ENCODE measurements at places on chromosomes 7 and 10.
A peak's percentile ranks its signal among the peaks of the same experiment; 100 is the strongest.

DNA sequence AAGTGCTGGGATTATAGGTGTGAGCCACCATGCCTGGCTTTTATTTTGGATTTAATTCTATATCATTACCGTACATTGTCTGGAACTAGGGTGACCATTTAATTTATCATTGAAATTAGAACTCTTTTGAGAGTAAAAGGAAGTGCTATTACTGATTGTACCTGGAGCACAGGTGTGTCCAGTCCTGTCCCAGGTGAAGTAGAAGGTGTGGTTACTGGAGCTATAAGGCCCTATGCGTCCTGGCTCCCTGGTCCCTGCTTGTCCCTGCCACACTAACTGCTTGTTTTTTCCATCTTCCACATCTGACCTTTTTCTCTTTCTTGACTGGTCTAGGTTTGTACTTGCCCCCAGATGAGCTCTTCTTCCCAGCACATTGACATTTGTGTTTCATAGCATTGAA, 147.0 kb downstream of the PPP1R9A start:
- no peak for DNase-seq

GRCh38 chr7:129836983-129837382, 115.8 kb downstream of the UBE2H start:
- no peak for DNase-seq

- no peak for DNase-seq
Observed at GRCh38 chr7:80066639-80067038, 68.0 kb upstream of the GNAI1 start.

DNA sequence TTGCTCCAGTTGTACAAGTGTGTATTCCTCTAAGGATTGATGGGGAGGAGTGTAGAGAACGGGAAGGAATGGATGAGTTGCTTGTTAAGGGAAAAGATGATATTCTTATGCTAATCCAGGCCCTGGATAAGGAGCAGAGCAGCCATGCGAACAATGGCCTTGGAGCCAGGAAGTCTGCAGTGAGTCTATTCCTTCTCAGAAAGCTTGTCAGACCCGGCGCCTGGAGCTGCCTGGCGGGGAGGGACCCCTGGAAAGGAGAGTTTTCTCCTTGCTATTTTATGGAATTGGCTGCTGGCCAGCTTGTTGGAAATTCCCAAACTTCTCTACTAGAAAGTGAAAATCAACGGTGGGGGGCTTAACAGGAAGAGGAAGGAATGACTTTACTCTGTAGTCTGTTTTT, 89.1 kb downstream of the MMRN2 start:
- DNase-seq: no peak

- DNase-seq: no peak
Observed at GRCh38 chr10:49352323-49352722, 43.6 kb downstream of the DRGX start.

DNA sequence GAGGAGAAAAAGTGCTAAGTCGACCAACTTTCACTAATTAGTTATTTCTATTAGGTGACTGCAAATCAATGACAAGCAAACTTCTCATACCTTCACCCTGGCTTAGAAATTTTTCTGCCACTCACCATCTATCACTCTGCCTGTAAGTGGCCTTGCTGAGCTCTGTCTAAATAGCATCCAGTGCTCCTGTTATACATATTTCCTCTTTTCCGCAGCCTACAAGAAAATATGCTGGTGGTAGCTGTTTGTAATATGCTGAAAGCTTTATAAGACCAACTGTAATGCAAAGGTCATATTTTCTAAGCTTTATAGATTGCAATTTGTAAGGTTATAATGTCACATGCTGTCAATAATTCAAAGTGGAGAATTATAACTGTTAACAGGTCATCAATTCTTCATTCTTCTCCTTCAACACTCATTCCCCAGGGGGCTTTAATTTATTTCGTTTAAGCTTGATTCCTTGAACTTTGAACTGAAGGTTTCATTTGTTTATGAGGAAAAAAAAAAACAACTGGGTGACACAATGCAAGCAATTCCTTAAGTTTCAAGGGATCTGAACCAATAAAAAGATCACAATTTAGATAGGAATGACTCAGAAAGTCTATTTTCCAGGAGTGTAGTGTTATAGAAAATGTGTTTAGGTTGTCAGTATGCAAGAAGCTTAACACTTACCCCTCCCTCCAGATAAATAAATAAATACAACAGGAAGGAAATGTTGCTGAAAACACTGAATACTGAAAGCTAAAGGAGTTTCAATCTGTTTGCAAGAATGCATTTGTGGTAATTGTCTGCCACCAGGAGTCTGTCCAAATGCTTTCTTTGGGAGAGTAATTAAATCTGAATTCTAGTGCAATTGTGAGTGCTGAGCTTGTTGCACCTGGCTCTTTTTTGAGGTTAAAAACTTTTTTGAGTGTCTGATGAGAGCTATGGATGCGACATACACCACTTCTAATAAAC, 183.7 kb downstream of the SORCS1 start:
- DNase-seq: no peak

GRCh38 chr10:132027423-132027983, 38.2 kb upstream of the JAKMIP3 start:
- DNase-seq: no peak

- no peak for DNase-seq
Observed at GRCh38 chr10:90227217-90227656, 525.8 kb downstream of the KIF20B start.

DNA sequence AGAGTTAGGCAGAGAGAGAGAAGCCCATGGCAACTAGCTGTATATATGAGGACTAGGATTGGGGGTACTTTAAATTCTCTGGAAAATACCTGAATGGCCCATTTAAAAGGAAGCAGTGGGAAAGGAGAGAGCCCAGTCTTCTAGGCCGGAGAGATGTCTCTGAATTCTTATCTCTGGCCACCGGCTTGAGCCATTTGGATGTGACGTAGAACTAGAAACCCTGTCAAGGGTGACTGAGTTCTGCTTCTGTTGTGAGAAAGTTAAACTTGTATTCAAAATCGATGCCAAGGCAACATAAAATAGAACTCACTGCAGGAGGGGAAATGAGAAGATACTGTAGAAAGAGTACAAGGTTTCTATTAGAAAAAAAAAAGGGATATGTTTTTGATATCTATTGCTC, 6.3 kb upstream of the GSTK1 start:
- DNase-seq: no peak

DNA sequence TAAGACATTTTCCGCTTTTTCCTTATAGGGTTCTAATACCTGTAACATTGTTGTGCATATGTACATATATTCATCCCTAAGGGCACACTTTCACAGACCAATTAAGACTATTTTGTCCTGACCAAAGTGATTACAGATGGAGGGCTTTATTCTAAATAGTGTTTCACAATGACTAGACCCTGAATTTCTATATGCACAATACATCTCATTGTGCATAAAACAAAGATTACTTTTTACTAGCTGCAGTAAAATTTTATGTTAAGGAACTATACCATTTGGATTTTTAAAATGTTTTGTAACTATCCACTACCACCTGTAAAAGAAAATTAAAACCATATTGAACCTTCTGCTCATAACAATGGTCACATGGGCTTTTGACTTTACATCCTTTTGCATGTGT, 87.8 kb downstream of the CTTNBP2 start:
- no peak for DNase-seq

DNA sequence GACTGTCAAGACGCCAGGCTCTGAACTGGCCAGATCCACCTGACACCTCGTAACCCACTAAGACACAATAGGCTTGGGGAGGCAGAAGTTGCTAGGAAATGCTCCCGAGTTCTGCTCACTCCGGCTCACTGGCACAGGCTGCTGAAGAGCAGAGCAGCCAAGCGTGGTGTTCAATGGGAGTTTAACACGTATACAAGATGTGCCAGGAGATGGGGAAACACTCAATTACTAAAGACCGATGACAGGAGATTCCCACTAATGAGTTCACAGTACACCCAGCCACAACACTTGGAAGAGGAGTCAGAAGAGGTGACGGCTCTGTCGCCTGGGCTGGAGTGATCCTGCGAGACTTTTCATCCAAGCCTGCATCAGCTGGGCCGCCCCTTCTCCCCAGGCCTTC, 303.4 kb downstream of the GFRA1 start:
- DNase-seq: no peak

DNA sequence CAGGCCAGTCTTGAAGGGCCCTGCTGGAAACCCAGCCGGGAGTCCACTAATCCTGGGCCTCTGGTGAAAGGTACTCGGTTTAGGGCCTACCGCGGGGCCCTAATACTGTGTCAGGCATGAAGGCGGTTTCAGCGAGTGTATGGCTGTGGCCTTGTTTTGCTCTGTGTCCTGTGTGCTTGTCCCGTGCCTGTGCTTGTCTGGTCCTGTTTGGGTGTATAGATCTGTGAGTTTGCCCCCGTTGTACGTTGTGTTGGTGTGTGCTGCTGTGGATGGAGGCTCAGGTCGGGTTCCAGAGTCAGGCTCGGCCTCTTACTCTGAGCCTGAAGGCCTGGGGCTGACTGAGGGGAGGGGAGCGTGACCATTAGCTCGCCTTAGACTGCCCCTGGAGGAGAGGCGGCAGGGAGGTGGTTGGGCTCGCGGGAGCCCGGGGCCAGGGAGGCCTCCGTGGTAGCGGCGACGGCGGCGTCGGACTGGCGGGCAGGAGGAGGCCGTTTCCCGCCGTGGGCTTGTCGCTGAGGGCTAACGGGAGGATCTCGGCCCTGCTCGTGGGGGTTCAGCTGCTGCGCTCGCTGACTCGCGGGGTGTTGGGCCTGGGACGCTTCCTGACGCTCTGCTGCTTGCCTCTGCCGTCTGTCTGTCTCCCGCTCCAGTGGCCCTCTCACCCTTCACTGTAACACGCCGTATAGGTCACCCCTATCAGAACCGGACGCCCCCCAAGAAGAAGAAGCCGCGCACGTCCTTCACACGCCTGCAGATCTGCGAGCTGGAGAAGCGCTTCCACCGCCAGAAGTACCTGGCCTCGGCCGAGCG, 2.6 kb downstream of the TLX1 start:
- no peak for DNase-seq

- DNase-seq: no peak
Observed at GRCh38 chr7:115359955-115360354, 438.1 kb downstream of the MDFIC start.

DNA sequence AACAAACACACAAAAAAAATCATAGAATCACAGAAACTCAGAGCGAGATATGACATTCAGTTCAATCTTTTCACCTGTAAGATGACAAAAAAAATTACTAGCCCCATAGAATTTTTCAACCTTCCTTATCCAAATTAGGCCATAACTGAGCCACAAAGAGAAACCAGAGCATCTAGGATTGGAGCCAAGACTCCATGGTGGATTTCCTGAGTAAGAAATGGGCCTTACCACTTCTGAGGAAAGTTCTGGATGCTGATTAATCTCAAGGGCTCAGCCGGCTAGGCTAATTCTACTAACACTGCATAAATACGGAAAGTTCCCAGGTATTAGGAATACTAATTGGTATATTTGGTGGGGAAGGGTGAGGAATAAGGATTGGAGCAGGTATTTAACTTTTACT, 16.8 kb downstream of the LIPM start:
- no peak for DNase-seq

GRCh38 chr7:18421297-18422002, 74.1 kb upstream of the HDAC9 start:
- no peak for DNase-seq

DNA sequence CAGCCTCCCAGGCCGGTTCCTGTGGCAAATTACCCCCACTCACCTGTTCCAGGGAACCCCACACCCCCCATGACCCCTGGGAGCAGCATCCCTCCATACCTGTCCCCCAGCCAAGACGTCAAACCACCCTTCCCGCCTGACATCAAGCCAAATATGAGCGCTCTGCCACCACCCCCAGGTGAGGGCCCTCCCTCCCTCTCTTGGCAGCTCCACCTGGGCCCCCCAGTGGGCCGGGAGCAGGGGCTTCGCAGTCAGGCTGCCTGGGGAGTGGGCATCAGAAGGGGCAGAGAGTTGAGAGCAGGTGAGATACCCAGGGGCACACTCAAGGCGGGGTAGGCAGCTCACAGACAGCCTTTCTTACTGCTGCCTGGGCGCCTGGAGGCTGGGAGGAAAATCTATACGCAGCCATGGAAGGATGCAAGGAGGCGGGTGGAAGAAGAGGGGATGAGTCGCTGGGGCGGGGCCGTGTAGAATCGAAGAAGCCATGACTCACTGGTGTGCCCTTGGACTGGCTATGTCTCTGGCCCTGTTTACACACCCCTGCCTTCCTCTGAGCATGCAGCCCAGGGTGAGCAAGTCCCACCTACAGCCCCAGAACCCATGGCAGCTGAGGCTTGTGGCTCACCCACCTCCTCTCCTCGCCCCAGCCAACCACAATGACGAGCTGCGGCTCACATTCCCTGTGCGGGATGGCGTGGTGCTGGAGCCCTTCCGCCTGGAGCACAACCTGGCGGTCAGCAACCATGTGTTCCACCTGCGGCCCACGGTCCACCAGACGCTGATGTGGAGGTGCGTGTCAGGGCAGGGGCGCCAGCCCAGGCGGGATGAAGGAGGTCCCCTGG, 48.6 kb upstream of the PPIF start:
- peak; percentile 41 for DNase-seq

DNA sequence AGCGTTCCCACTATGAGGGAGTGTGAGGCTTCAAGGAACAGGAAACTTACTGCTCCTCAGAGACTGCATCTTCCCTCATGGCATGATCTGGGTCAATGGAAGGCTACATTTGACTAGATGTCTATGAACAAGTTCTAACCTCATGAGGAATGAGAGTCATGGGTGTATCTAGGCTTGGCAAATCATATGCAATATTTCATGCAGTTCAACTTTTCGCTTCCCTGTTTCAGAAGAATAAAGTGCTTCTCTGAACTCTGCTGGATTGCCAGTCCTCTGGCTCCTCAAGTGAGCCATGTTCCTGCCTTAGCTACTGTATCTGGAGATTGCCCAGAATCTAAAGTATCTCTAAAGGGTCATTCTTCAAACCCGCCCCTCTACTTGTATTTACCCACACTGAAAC, 54.3 kb upstream of the SEMA3A start:
- DNase-seq: no peak

DNA sequence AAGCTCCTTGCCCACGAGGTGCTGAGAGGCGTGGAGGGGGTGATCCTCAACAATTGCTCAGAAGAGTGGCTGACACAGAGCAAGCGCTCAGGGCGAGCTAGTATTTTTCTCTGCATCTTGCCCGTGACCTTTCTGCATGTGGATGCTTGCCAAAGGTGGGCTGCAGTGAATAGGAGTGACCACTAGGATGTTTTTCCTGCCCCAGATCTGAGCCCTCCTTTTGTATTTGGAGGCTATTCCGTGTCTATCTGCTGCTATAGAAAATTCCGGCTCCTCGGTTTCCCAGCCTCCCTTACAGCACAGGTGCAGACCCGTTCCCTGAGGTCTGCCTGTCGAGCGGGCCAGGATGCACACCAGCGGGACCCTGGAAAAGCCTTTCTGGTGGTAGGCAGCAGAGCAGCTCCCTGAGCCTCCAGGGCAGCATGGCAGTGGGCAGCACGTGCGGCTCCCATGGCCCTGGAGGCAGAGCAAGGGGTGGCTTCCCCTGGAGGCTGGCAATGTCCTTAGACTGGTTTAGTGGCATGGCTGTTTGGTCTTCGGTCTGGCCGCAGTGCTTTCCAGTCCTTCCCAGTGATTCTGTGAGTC, 145.1 kb upstream of the PCBD1 start:
- no peak for DNase-seq

GRCh38 chr10:69107699-69108098, 16.3 kb upstream of the VPS26A start:
- DNase-seq: no peak

DNA sequence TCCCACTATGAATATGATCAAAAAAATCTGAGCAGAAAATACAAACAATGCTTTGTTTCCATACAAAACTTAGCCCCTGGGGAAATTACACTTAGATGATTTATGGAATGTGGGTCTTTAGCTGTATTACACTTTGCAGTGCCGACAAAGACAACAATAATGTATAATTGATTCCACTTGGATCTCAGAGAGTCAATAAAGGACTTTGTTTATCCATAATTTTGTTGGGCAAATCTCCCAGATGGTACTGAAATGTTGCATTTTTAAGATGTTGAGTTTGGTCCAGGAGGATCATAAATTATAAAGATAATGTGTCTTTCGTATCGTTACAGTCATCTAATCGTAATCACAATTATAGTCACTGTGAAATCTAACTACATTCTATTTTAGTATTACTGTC, 66.9 kb upstream of the DOCK1 start:
- no peak for DNase-seq

Data from CD4-positive, alpha-beta T cell treated with Interleukin-15 for 4 hours (primary cell).